ENCODE measurements at places on chromosomes 16 and 17.

- no peak for DNase-seq
These were observed 39.3 kb downstream of the SALL1 start for GRCh38 chr16:51111759-51112158.

DNA sequence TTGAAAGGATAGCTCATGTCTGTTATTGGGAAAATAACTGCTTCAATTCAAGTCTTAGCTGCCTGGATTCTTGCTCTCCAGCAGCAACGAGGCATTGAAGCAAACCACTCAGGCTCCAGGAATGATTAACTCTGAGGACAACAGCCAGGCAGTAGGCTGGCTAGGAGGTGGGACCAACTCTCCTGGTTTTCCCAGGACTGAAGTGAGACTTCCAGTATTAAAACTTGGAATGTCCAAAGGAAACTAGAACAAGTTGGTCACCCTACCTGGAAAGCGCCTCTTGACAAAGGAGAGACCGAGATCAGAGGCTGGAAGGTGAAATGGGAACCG is 100.7 kb downstream of the SALL1 start:
- no peak for DNase-seq

GRCh38 chr17:80792373-80792781 is 199.3 kb upstream of the CHMP6 start:
- DNase-seq: no peak

GRCh38 chr16:72985995-72986394 is 61.9 kb downstream of the ZFHX3 start:
- no peak for DNase-seq

- DNase-seq: no peak
These were observed 1.4 kb downstream of the RAB11FIP3 start for GRCh38 chr16:426906-427249.

DNA sequence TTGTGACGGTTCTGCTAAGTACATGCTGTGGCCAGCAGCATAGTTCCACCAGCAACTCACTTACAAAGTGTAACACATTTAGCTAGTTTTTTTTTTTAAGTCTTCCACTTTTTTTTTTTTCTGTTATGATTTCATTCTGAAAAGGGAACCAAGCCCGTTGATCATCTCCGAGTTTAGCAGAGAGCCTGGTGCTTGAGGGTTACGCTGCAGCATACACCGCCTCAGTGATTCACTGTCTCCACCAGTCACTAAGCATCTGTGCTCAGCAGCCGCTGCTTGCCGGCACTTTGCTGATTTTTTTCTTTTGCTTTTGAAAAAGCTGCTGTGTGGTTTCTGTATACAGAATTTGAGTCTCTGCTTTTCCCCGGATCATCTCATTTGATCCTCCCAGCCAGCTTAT is 194.5 kb upstream of the CDH13 start:
- no peak for DNase-seq

DNA sequence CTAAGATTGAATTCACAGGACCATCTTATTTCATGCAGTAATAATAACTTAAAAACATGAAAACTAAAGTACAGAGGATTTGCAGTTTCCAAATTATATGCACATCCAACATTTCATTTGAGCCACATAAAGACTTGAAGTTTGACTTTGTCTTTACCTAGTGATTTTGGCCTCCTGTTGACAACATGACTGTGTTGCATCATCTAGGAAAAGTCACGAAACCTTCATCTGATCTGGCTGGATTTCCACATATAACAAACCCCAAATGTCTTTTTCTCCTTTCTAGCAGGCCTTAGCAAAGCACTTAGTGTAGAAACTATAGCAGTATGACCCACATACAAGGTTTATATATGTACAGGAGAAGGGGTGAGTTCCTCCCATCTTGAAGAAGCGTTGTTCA is 406.5 kb upstream of the CDH5 start:
- no peak for DNase-seq

DNA sequence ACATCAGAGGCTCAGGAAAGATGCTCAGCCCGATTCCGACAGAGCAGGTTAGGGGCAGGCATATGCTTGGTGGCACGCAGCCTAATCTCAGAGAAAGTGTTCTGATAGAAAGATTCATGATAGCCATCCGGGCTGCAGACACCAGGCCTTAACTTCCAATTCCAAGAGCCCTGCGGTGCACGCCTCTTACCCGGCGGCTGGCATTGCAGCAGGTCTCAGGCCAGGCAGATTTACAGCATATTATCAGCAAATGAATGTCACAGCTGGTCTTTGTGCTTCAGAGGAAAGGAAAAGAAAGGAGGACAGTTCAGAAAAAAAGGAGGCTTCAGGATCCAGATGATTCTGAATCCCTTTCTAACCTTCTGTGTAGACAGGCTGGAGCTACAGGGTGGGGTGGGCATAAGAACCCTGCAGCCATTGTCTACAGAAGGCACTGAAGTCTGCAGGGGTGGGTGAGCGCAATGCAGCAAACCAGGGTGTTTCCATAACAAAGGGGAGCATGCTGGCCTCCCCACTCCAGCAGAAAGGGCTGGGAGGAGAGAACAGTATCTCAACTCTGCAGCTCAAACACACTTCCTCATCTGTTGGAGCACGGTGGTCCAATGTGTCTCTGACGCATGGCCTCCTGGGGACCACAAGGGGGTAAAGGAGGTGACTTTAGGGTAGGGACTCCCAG is 277.4 kb upstream of the XYLT1 start:
- DNase-seq: no peak

GRCh38 chr17:77753691-77754245 is 204.7 kb upstream of the TNRC6C start:
- no peak for DNase-seq

DNA sequence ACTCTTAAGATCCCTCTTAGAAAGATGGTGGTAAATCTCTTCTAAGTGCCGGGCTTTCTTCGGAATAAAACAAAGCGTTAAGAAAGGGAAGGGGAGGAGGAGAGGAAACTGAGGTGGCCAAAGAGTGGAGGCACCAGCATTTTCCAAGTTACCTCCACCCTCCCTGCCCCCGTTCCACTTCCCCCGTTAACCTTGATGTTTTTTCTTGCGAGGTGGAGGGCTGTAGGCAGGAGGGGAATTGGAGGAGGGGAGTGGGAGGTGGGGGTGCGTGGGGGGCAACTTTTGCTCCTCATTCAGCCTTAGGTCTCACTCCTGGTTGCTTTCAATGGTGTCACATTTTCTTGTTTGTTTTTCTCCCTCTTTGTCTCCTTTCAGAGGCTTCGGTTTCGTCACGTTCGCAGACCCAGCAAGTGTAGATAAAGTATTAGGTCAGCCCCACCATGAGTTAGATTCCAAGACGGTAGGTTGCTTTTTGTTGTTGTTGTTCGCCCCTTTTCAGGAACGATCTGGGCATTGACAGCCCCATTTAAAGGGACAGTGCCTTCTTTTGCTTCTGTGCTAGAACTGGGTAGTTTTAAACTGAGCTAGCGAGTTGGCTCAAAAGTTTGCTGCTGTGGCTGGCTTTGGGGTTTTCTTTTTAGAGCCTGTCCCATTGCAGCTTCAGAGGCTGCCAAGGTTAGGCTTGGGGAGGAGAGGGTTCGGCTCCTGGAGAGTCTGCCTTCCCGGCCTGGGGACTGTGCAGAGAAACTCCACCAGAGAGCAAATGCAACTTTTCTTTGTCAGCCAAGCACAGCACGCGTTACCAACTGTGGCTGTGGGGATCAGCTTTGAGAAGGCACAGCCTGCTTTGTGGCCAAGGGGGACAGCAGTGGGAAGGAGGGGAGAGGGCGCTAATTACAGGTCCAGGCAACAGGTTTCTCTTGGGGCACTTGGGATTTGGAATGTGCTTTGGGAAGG is 1.9 kb downstream of the MSI2 start:
- DNase-seq: no peak

DNA sequence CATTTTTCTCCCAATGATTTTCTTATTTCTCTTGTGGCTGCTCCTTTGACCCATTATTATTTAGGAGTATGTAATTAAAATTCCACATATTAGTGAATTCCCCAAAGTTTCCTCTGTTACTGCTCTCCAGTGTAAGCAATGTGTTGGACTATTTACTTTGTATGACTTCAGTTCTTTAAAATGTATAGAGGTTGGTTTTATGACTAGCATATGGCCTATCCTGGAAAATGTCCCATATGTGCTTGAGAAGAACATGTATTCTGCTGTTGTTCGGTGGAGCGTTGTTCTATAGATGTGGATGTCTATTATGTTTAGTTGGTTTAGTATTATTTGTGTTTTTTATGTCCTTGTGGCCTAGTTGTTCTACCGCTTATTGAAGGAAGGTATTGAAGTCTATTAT is 6.0 kb upstream of the NT5M start:
- no peak for DNase-seq

DNA sequence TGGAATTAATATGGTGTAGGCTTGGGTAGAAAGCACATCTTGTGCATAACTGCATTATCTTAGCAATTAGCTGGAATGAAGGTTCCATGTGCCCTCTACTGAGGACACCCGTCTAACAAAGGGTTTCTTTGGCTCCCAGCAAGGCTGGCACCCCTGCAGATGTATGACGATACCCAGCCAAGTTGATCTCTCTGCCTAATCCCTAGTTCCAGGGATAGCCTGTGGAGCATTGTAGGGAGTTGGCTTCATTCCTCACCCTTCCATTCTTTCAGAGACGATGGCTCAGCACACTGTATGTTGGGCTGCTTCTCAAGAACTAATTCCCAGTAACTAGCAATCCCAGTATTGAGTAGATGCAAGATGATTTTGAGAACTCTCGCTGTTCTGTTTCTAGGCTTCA is 182.5 kb downstream of the SNX29 start:
- no peak for DNase-seq

DNA sequence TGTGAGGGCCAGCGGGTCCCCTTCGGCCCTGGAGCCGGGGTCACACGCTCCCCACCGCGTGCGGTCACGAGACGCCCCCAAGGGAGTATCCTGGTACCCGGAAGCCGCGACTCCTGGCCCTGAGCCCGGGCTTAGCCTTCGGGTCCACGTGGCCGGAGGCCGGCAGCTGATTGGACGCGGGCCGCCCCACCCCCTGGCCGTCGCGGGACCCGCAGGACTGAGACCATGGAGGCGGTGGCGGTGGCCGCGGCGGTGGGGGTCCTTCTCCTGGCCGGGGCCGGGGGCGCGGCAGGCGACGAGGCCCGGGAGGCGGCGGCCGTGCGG is at the start of gene NAGLU:
Gene NAGLU, plus strand, starts transcription at position 194 of the 324 bp plus-strand sequence. Its CDS starts 32 bp downstream, at position 226.
- peak; percentile 60 for DNase-seq

DNA sequence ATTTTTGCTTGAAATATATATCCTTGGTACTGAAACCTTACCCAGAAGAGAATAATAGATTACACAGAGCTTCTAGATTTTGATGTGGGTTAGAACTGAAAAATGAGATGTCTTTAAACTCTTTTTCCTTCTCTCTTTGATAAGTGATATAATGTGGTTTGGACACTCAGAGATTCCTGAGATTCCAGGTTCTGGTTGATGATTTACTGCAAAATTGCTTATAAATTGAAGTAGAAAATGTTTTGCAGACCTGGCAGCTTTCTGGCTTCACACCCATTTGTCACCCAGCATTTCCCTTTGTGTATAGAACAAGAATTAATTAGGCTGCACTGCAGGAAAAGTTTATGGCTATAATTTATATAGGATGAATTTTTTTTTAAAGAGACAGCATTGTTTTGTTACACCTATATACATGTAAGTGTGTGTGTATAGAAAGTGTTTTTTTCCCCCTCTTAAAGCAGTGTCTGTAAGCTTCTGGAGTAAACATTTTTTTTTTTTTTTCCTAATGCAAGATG is 23.5 kb downstream of the AATF start:
- DNase-seq: no peak

GRCh38 chr16:16997349-16997748 is 473.4 kb downstream of the XYLT1 start:
- no peak for DNase-seq

DNA sequence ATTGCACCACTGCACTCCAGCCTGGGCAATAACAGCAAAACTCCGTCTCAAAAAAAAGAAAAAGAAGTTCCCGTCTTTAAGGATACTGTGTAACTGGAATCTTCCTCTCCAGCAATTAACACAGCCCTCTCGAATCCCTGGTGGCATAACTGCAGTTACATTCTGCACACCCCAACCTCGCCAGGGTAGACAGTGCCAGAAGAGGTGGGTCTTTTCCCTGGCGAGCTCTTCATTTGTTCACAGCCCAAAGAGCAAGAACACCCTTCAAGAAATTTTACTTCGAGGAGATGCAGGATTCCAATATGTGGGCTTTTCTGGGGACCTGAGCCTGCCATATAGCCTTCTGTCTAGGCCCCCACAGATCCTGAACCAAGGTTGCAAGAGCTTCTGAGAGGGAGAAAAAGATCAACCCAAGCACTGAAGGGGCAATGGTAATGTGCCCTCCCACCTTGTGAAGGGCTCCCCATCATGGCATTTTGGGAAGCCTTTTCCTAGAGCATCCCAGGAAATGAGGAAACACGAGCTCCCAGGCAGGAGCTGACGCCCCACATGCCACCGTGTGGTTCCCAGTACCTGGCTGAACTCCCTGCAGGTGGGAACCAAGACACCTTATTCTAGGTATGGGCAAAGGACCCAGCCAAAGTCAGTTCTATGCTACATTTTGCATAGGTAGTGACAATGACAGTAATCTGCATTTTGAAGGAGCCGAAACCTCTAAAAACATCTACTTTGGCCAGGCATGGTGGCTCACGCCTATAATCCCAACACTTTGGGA is 26.9 kb downstream of the TK2 start:
- DNase-seq: no peak

GRCh38 chr16:53337294-53337693 is 97.0 kb upstream of the RBL2 start:
- DNase-seq: no peak

- no peak for DNase-seq
These were observed 222.5 kb upstream of the GSE1 start for GRCh38 chr16:85390511-85391174.

- DNase-seq: no peak
These were observed 96.2 kb downstream of the PGS1 start for GRCh38 chr17:78474614-78475146.

- no peak for DNase-seq
These were observed 131.7 kb downstream of the TMEM114 start for GRCh38 chr16:8458481-8459046.

DNA sequence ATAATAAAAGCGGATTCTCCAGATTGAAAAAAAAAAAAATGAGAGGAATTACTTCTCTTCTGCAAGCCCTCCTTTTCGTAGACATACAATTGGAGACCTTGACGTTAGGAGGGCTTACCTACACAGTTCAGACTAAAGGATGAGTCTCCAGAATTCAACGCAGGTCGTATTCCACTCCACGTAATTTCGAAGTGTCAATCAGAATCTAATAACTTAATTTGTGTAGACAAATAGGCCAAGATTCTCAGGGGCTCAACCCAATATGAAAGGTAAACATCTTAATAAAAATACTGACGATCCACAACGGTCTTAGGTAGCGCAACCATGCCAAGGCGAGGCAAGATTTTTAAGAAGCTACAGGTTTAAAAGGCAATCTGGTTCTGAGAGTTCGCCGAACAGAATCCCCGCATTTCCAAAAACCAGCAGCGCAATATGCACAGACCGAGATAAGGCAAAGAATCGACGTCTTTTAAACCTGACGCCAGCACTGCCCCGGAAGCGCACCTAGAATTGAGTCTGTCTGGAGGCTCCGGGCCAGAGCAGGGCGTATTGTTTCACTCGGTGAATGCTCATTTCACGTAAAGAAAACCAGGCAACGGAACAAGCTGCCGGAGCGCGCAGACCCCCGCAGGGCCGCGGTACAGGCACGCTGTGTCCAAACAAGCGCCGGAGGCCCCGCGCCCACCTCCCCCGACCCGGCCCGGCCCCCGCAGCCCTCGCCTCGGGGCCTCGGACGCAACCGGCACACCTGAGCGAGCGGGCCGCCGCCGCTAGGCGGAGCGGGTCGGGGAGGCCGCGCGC is 623 bp downstream of the MBTPS1 start:
- no peak for DNase-seq

- no peak for DNase-seq
These were observed 17.5 kb upstream of the CBX8 start for GRCh38 chr17:79814127-79814973.

GRCh38 chr16:46620266-46621005 is 743 bp downstream of the SHCBP1 start:
- no peak for DNase-seq

- DNase-seq: no peak
These were observed 1.0 kb upstream of the LITAF start for GRCh38 chr16:11587643-11588247.
